H4 (cell line): ENCODE measurements at places on chromosomes 13 and 19. TPM values are rescaled to one million over a fixed set of nuclear protein-coding genes. Genes with fewer than 3 reads are reported as not detected.

DNA sequence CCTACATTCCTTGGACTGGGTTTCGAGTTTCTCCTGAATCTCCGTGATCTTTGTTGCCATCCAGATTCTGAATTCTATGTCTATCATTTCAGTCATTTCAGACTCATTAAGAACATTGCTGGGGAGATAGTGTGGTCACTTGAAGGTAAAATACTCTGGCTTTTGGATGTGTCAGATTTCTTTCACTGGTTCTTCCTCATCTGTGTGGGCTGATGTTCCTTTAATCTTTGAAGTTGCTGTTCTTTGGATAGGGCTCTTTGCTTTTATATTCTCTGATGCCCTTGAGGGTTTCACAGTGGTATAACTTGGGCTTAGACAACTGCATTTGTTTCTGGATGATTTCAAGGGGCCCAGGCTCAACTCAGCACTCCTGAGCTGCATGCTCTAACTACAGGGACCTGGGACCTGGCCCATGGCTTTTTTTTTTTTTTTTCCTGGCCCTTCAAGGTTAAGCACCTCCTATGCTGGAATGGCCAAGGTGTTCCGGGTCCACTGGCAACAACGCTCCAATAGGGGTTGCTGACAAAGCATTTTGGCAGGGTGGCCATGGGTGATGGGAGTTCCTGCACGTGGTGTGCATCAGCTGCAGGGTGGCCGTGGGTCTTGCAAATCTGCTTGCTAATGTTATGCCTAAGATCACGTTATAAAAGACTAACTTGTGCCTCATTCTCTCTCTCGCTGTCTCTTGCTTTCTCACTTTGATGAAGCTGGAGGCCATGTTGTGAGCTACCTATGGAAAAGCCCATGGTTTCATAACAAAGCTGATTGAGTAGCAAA lies 5.9 kb upstream of the SIGLEC7 start:
- no peak for DNase-seq

SIGLEC12 gene
- total RNA-seq = not detected in 2 replicates

- no peak for DNase-seq
Observed at GRCh38 chr19:47073574-47073973, 25.1 kb upstream of the TMEM160 start.

- DNase-seq = no peak
Observed at GRCh38 chr19:40417643-40417981, 4.4 kb upstream of the PRX start.
